ENCODE measurements at places on chromosomes 2 and 18.

- no peak for DNase-seq
Observed at GRCh38 chr2:217074576-217075255, 214.9 kb upstream of the TNP1 start.

- DNase-seq: no peak
Observed at GRCh38 chr2:157223624-157224205, 33.8 kb upstream of the GALNT5 start.

DNA sequence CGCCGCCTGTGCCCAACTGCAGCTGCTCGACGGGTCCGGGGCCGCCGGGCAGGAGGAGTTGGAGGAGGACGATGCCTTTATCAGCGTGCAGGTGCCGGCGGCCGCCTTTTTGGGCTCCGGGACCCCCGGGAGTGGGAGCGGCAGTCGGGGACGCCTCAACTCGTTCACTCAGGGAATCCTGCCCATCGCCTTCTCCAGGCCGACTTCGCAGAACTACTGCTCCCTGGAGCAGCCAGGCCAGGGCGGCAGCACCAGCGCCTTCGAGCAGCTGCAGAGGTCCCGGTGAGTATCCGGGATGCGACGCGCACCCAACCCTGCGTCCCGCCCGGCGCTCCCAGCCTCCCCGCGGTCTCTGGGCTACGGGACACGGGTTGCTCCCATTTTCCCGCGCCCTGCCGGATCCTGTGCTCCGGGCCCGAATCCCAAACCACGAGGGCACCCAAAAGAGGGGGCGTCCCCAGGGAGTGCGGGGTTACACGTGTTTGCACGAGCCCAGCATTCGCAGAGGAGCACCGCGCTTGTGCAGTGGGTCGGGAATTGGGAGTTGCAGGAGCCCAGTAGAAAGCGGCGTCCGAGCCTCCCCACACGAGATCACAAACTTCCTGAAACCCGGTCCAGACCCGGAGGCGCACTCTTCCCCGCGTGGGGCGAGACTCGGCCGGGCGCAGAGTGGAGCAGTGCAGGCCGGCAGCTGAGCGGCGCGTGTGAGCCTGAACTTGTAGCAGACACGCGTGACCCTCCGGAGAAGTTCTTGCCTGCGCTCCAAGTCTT is 1.2 kb downstream of the CABLES1 start:
- DNase-seq: no peak

DNA sequence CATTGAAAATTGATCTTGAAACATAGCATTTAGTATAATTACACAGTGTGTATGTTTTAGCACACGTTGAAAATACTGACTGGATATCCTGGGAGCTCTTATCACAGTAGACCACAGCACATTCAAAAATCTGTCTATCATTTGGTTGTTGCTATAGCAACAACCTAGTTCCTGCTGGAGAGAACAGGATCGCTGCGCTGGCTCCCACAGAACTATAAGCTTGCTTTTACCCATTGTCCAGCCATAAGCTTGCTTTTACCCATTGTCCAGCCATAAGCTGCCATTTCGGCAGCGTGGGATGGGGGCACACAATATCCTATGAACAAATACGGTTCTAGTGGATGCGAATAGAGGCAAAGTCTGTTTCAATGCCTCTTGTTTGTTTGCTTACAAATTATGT is 70.4 kb upstream of the ST6GAL2 start:
- no peak for DNase-seq

DNA sequence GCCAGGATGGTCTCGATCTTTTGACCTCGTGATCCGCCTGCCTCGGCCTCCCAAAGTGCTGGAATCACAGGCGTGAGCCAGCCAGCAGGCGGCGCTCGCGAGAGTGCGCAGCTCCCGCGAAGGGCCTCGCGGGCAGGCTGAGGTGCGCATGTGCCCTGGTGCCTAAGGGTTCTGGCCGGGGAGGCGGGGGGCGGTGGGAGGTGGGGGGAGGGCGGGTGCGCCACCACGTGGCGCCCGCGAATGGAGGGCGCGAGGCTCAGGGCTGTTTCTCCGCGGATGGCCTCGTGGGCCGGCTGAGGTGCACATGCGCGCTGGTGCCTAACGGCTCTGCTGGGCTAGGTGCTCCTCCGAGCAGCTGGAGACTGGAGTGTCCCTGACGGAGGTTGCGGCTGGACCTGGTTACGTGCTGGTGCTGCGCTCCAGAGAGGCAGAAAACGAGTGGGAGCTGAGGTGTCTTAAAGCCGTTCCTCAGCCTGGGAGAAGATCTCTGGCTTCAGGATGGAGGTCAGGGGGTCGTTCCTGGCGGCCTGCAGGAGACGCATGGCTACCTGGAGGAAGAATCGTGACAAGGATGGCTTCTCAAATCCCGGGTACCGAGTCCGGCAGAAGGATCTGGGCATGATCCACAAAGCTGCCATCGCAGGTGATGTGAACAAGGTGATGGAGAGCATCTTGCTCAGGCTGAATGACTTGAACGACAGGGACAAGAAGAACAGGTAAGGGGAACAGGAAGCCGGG is at the start of gene ANKRD62:
Gene ANKRD62, plus strand, starts transcription at position 324 of the 738 bp plus-strand sequence. Its CDS starts 175 bp downstream, at position 499.
- no peak for DNase-seq

DNA sequence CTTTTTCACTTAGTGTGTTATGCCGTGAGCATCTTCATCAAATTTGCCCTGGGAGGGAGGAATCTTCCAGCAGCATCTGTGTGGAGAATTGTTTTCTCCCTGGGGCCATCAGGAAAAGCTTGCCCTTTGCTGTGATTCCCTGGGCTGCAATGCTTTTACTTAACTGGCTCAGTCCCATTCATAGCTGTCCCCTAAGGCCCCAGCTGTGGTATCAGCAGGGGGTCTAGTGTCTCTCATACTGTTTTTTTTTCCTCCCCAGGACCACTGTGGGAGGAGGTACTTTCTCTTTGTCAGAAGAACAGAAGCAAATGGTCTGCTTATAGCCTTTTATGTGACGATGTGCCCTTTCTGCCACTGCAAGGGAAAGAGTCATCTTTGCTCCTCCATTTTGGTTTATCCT is 176.8 kb upstream of the CELF4 start:
- DNase-seq: no peak

DNA sequence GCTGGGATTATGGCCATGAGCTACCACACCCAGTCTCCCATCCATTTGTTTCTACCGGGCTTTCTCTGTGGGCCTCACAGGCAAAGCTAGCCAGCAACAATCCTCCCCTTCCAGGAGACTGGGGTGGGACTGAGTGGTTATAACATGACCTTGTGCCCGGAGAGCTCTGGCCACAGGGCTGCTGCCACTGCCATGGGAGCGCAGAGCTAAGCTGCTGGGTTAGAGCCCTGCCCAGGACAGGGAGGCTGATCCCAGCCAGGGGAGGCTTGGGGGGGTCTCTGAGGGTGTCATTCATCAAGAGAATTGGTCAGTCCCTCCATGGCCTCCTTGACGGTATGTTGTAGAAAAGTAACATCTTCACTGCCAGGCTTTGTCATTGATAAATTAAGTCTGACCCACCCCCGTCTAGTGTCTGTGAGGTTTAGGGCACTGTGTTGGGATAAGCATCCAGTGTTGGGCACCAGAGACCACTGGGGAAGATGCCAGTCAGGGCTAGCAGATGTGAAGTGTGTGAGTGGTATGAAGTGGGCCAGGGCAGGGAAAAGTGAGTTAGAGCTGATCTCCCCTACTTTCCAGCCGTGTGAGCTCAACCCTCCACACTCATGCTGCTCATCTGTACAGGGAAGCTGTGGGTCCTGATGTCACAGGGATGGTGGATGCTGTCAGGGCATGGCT is 368.4 kb upstream of the HS6ST1 start:
- DNase-seq: no peak

DNA sequence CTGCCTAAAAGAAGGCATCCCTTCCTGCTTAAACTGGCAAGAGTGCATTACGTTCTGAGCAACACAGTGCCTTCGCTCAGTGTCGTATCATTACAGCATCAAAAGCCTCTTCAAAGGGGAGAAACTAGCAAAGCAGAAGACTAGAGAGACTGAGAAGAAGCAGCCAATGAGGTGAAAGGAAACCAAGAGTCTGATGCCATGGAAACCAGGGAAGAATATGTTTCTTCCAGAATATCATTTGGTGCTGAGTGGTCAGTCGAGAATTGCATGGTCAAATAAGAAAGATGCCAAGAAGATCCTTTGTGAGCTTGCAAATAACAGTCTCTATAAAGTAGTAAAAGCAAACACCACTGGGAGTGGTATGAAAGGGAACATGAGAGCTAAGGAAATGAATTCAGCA is 312.1 kb upstream of the CHST9 start:
- no peak for DNase-seq

- DNase-seq: no peak
Observed at GRCh38 chr18:71583252-71583651, 960.9 kb downstream of the CBLN2 start.

DNA sequence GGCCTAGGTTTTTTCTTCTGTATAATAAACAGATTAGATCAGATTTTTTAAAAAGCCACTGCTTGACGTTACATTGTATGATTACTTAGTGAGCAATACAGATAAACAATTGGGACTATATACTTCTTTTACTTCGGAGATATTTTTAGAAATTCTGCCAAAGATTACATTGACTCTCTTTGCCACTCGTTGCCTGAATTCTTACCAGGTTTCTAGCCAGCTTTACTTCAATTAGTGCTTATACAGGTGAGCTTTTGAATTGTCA is 156.6 kb downstream of the HAUS1 start:
- no peak for DNase-seq

- DNase-seq: no peak
Observed at GRCh38 chr2:223877721-223878410, 40.5 kb upstream of the AP1S3 start.

DNA sequence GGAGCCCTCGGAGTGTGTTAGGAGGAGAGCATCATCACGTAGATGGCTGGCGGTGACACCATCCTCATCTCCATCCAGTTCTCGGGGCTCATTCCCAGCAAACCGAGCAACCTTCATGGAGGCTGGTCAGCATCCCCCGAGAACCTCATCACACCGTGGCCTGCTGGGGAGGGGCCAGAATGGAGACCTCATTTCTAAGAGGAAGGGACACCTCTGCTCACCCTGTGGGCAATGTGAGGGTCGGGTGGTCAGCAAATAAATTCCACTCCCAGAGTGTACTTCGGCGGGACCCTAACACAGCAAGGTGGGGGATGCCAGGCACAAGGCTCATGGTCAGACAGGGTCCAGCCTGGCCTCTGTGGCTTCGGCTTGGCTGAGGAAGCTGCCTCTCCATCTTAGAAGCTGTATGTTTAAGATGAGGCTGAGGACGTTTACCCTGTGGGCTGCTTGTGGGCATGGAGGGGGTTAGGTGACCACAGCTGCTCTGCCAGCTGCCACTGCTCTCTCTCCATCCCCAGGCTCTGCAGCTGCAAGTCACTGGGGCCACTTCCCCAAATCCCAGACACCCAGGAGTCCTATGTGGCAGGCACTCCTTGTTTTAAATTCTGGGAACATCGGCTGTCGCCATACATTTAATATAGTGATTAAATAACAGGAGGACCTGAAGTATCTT is 56.5 kb upstream of the PXDN start:
- DNase-seq: no peak

- DNase-seq: no peak
Observed at GRCh38 chr18:49967171-49967570, 153.8 kb upstream of the ACAA2 start.

DNA sequence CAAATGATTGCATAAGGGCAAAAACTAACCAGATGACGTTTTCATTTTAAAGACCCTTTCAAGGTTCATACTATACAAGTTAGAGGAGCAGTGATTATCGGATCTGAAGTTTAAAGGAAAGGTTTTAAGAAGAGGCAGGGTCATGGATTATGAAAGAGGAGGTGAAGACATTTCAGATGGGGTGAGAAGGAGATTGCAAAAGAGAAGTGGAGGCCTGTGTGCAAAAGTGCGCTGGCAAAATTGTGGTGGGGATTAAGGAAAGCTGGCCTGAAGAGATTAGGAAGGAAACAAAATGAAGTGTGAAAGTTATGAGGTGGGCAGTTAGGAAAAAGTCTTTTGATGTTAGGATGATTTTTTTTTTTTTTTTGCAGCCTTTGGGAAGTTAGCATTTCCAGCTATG is 935.7 kb upstream of the FAM98A start:
- no peak for DNase-seq

GRCh38 chr2:232480201-232481190 is 7.1 kb downstream of the ECEL1 start:
- no peak for DNase-seq

- DNase-seq: no peak
Observed at GRCh38 chr2:88824951-88825350, 133.5 kb downstream of the RPIA start.

GRCh38 chr2:167670588-167670987 is 576.8 kb downstream of the STK39 start:
- no peak for DNase-seq

DNA sequence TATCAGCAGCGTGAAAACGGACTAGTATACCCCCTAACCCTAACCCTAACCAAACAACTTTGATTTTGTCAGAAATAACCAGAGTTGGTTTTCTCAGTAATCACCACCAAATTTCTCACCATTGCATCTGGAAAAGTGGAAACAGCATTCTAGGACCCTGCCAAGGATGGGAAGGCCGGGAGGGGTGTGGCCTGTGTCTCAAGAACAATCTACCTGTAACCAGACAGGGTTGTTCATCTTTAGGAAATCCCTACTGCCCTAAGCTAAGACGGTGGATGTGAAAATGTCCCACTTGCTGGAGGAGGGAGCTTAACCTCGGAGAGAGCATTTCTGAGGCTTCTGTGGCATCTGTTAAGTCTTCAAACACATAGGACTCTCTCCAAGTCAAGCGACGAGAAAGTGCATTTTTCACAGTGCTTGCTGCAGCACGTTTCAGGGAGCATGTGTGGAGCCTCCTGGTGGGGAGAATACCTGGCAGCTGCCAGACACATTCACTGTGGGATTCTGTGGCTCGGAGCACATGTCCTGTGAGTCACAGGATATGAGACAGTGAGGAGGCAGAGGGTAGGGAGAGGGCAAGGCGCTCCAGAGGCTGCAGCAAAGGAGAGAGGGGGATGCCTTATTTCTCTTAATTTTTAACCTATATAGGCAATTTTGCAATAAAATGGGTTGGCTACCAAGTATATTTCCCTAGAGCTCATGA is 207.5 kb downstream of the SPP2 start:
- no peak for DNase-seq

GRCh38 chr2:15169326-15170069 is 391.6 kb downstream of the NBAS start:
- DNase-seq: no peak

- DNase-seq: no peak
Observed at GRCh38 chr2:85439986-85440385, 21.5 kb downstream of the SH2D6 start.

- DNase-seq: no peak
Observed at GRCh38 chr2:221380062-221380461, 192.0 kb downstream of the EPHA4 start.

DNA sequence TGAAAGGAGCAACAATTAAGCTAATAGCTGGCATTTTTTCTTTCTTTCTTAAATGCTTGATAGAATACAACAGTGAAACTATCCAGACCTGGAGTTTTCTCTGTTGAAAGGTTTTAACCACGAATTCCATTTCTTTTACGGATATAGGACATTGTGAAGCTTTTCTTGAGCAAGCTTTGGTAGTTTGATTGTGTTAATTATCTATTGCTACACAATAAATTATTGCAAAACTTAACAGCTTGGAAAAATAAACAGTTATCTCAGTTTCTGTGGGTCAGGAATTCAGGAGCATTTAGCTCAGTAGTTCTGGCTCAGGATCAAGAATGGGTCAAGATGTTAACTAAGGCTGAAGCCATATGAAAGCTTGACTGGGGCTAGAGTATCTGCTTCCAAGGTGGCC is 11.7 kb downstream of the PHOSPHO2 start:
- no peak for DNase-seq

- DNase-seq: no peak
Observed at GRCh38 chr2:18703555-18703954, 114.2 kb upstream of the NT5C1B start.
